ENCODE measurements at places on chromosomes 7 and 10.

- no peak for DNase-seq
These were observed 119.4 kb downstream of the VIPR2 start for GRCh38 chr7:159025161-159025779.

DNA sequence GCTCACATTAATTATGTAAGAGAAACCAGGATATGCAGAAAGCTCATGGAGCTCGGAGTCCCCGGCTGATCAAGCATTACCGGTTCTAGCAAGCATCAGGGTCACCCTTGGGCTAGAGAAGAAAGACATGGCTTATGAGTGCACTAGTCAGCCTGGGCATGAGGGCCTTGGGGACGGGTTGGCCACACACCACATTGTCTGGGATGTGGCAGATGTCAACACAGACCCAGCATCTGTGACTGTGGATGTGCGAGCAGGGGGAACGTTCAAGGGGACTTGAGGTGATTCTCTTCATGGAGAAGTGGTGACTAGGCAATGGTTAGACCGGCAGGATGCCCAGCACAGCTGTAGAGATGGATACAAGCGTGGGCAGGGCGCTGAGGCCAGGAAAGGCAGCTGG is 13.7 kb downstream of the ZMIZ2 start:
- DNase-seq, result no peak

- DNase-seq, result no peak
These were observed 456.2 kb downstream of the DNAJB6 start for GRCh38 chr7:157793087-157793353.

GRCh38 chr7:19610194-19610943 is 98.5 kb downstream of the POLR1F start:
- DNase-seq, result no peak

DNA sequence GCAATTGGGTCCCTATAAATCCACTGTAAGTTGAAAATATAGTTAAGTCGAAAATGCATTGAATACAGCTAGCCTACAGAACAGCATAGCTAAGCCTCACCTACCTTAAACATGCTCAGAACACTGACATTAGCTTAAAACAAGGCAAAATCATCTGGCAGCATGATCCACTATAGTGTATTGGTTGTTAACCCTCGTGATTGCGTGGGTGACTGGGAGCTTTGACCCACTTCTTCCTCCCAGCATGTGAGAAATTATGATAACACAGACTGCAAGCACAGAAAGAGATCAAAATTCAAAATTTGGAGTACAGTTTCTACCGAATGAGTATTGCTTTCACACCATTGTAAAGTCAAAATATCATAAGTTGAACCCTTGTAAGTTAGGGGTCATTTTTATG is 22.3 kb downstream of the CNTNAP2 start:
- DNase-seq, result no peak

- no peak for DNase-seq
These were observed 5.5 kb downstream of the ZNF775 start for GRCh38 chr7:150384406-150385301.

GRCh38 chr10:125144693-125145623 is 15.4 kb downstream of the CTBP2 start:
- no peak for DNase-seq

GRCh38 chr10:107546284-107546683 is 381.8 kb upstream of the SORCS1 start:
- DNase-seq, result no peak

GRCh38 chr7:45720989-45721388 is 146.8 kb downstream of the ADCY1 start:
- DNase-seq, result no peak

- no peak for DNase-seq
These were observed 315.7 kb downstream of the TNS3 start for GRCh38 chr7:47266131-47266706.

All from stimulated activated CD4-positive, alpha-beta T cell treated with anti-CD3 and anti-CD28 coated beads, TNF-alpha, amount 100 ng/mL, for 24 hours (primary cell).